Amniotic stem cell (primary cell): ENCODE measurements at places on chromosomes 13 and 19.

GRCh38 chr13:21777813-21778212, 106.9 kb downstream of the FGF9 start:
- DNase-seq, result no peak

- no peak for DNase-seq
Measured at GRCh38 chr13:101149735-101150384, 266.4 kb downstream of the NALCN start.

- DNase-seq, result no peak
Measured at GRCh38 chr19:48770266-48770665, 14.9 kb downstream of the FGF21 start.

GRCh38 chr13:91119643-91120042, 227.8 kb upstream of the MIR17HG start:
- DNase-seq, result no peak

DNA sequence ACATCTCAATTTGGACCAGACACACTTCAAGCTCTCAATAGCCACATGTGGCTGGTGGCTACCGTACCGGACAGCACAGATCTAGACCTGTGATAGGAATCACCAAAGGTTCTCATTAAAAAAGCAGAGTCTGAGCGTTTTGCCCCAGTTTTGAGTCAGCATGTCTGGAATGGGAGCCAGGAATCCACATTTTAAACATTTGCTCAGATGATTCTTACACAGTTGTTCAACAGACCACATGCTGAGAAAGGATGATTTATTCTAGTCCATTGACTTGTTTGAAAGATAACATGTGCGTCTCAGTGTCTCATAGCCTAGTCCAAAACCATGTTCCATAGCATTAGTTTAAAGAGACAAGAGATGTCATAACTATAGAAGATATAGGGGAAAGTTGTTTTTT, 53.4 kb downstream of the FLT3 start:
- DNase-seq, result no peak

GRCh38 chr13:20297181-20297580, 65.1 kb upstream of the GJB6 start:
- DNase-seq, result no peak

- DNase-seq, result no peak
Measured at GRCh38 chr13:85255978-85256377, 543.2 kb downstream of the SLITRK6 start.

DNA sequence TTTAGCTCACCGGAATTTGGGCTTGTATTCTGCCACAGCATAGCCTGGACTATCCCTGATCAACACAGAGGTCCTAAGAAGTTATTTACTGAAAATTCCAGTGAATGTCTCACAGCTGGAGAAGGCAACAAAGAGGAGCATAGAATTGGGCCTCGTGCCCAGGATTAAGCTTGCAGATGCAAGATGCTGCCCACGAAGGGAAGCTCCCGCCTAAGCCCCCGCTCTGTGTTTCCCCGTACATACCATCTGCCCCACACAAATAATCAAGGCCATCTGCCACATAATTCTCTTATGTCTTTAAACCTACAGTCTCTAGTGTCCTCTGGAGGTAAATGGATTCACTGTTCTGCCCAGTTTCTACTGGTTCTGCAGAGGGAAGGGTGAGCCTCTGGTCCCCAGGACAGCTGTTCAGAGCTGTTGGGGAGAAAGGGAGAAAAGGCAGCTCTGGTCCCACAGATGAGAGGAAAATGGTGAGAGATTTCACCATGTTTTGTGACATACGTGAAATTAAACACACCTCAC, 7.4 kb upstream of the TPP2 start:
- no peak for DNase-seq

- DNase-seq, result no peak
Measured at GRCh38 chr19:10543059-10543419, 665 bp upstream of the ATG4D start.

GRCh38 chr19:51726049-51726448, 2.3 kb upstream of the HAS1 start:
- DNase-seq, result peak; percentile 9

- DNase-seq, result no peak
Measured at GRCh38 chr19:711254-711653, 2.5 kb downstream of the PALM start.

GRCh38 chr13:42420304-42420703, 148.4 kb downstream of the AKAP11 start:
- DNase-seq, result no peak

DNA sequence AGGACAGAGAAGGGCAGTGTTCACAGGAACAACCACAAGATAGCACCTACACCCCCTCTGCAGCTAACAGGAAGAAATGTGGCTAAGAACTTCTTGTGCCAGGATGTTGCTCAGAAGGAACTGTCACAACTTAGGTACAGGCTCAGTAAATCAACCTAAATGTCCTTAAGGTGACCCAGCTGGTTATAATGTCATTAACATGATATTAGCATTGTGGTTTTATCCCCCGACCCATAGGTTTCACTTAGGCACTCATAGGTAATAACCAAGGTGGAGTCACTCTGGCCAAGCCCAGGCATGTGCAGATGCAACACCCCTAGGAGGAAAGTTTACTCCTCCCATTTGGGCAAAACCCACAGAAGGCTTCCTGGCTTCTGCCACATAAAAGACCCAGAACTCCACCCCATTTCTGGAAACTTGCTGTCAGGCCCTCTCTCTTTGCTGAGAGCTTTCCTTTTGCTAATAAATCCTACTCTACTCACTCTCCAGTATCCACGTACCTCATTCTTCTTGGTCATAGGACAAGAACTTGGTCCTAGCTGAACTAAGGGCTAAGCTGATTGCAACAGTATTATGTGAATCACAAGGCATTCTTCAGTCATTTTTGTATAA, 951.3 kb downstream of the SLITRK5 start:
- no peak for DNase-seq

- no peak for DNase-seq
Measured at GRCh38 chr13:60303166-60303565, 93.9 kb upstream of the TDRD3 start.

DNA sequence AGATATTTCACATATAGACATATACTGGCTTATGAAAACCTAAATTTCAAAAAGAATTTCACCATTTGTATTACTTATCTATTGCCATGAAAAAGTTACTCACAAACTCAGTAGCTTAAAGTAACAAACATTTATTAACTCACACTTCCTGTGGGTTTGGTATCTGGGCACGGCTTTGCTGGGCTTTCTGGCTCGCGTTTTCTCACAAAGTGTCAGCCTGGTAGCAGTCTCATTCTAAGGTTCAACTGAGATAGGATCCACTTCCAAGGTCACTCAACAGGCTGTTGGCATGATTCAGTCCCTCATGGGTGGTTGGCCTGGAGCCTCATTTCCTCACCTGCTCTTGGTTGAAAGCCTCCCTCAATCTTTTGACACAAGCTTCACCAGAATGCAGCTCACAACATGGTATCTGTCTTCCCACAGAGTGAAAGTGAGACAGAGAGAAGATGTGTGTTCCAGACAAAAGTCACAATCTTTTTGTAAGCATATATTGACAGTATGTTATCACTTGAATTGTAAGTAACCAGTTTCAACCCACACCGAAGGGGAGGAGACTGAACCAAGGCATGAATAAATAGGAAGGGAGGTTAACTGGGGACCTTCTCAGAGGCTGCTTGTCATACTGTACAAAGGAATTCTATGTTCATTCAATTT, 1065.8 kb upstream of the SPRY2 start:
- DNase-seq, result no peak

DNA sequence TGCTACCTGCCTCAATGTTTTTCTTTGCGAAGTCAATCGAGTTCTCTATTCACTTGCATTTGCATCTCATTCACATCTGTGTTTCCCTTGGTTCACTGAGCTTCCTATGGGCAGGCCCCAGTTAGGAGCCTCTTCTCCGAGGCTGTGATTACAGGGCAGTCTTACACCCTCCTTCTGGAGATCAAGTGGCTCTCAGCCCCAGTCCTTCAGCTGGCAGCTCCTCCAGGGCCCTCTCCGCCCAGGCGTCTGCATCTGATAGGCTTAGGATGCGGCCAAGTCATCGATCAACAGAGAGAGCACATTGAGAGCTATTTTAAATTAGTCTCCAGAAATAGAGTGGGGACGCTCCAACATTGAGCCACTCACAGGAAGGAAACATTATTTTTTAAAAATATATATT, 44.2 kb downstream of the MBNL2 start:
- DNase-seq, result no peak

DNA sequence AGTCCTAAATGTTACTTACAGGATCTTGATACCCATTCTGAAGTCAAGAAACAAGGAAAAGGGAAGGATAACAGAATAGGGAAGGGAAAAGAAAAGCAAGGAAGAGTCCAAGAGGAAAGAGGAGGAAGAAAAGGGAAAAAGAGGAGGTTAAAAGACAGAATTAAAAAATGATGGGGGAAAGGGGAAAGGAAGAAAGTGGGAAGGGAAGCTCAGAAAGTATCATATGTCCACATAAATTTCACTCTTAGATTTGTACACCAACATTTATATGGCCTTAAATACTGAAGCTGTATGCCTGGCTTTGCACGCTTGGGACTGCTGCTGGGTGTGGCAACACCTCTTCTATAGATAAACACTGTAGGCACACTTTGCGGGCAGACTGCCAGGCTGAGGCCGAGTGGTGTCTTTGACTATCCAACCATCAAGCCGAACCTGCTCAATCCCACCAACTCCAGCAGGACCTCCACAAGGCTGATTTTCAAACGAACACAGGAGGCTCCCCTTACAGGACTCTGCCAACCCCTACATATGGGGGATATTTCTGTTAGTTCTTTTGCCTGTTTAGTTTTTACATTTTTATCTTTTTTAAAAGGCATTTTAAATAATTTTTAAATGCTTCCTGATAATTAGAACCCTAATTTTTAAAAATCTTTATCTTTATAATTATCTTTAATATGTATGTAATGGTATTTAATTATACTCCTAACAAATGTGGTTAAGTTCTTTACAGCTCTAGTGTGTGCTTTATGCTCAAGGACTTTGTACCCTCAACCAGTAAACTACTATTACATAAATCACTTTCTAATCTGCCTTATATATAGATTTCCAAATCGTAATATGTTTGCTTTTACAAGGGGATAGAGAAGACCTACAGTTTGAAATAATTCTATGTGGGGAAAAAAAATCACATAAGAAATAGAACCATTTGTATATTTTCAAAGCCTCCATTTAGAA, 154.2 kb downstream of the DIAPH3 start:
- no peak for DNase-seq
